ENCODE measurements at places on chromosomes 12 and 14. TPM values are rescaled to one million over a fixed set of nuclear protein-coding genes. Genes with fewer than 3 reads are reported as not detected.

DNA sequence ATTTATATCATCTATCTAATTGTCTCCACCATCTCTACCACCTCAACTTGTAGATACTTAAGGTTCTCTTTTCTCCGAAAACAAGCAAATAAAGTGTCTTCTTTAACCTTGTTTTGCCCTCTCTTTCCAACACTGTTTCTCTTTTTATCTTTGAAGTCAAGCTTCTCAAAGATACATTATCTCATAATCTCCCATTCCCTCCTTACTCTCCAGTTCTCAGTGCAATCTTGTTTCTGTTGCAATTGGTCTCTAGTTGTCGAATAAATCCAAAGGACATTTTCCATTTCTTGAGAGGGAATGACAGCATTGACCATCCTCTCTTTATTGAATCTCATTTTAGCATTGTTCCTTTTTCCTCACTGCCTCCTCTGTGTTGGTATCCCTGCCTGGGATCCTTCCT is 383.3 kb downstream of the SOX5 start:
- no peak for DNase-seq

DNA sequence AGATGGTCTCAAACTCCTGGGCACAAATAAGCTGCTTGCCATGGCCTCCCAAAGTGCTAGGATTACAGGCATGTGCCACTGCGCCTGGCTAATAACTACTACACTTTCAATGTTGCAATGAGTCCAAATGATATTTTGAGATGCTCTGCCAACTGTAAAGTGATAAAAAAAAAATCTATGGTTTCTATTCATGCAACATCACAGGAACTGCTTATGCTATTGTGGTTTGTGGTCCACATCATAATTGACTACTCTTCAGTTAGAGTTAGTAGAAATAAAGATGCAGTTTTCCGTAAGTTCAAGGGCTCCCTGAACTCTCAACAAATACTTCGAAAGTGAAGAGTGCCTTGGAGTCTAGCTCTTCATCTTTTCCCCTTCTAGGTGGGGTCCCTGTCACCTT is 239.4 kb downstream of the C12orf75 start:
- no peak for DNase-seq

DNA sequence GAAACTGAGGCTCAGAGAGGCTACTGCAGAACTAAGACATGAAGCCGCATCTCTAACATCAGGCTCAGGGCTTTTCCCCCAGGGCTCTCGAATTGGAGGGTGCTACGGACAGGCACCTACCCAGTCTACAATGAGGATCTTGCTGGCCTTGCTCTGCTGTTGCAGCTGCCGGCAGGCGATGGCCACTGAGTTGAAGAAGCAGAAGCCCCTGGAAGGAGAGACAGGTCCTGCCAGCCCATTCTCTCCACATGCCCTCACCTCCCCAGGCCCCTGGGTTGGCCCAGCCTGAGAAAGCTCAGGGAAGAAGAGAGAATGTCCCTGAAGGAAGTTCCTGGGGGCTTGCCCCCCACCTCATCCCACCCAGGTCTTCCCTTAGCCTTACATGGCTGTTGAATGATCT is 16.1 kb downstream of the SLC48A1 start:
- DNase-seq = no peak

GRCh38 chr14:87430810-87431209 is 562.2 kb downstream of the GALC start:
- DNase-seq = no peak

- DNase-seq = no peak
Measured at GRCh38 chr12:50243507-50243906, 39.8 kb downstream of the LIMA1 start.

DNA sequence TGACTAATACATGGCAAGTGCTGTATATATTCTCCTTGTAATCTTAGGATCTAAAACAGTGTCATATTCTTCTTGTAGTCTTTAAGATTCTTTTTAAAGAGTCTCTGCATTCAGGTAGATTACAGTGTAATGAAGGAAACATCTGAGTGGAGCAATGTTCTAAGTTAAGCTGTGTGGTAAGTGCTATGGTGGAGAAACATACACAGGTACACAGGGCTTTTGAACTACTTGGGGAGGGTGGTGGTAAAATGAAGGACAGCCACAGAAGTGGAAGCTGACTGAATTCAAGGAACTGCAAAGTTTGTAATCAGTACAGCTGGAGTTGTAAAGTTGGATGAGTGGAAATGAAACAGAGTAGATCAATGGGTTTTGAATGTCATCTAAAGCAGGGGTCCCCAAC is 27.8 kb downstream of the ACSS3 start:
- no peak for DNase-seq

- no peak for DNase-seq
Measured at GRCh38 chr14:77570706-77571268, 45.6 kb downstream of the SPTLC2 start.

DNA sequence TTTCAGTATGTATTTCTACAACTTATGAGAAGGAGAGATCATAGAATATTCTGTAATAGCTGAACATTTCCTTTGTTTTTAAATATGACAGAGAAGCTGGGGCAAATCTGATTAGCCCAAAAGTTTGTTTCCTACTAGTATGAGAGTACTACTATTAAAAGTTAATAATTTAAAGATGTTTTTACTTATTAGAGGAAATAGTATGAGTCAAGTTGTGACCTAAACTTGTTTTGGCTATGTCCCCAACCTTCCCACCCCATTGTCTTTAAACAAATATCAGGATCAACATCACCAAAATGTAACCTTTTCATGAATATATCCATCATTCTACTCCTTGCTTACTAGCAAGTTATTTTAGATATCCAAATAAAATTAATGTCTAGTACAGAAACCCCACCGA is 10.5 kb downstream of the GNPNAT1 start:
- DNase-seq = no peak

DNA sequence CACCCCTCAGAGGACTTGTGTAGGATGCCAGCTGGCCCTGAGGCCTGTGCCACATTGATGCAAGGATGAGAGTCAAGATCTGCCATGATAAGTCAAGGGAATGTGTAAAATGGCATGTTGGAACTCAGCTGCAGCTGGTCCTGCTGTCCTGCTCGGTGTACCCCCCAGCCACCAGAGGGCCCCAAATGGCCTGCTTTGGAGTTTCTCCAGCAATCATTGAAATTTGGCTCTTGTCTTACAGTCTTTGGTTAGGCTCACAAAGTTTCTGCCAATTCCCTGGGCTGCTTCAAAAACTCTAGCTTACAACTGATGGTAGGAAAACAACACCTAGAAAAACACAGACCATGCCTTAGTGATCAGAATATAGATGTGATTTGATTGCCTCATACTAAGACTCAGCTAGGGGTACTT is 76.8 kb downstream of the HSD17B6 start:
- peak; percentile 87 for DNase-seq

GRCh38 chr12:22190969-22191368 is 143.5 kb downstream of the ST8SIA1 start:
- no peak for DNase-seq

DNA sequence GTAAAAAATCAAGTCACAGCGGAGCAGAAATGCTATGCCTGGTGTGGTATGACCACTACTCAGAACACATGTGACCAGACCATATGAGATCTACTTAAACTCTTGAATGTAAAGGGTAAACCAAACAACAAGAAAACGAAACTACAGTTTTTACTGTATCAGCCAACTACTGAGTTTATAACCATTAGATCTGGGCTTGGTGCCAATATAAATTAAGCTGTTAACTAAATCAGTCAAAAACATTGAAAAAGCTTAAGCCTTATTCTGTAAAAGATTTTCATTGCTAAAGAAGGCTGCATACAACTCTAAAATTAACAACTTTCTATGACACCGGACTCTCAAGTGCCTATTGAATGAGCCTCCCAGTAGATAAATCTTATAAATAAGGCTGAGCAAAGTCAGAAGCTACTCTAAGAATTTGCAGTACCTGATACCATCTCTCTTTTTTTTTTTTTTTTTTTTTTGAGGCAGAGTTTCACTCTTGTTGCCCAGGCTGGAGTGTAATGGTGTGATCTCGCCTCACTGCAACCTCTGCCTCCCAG is 35.4 kb downstream of the SPTLC2 start:
- no peak for DNase-seq

- no peak for DNase-seq
Measured at GRCh38 chr12:104752881-104753280, 205.2 kb downstream of the SLC41A2 start.

DNA sequence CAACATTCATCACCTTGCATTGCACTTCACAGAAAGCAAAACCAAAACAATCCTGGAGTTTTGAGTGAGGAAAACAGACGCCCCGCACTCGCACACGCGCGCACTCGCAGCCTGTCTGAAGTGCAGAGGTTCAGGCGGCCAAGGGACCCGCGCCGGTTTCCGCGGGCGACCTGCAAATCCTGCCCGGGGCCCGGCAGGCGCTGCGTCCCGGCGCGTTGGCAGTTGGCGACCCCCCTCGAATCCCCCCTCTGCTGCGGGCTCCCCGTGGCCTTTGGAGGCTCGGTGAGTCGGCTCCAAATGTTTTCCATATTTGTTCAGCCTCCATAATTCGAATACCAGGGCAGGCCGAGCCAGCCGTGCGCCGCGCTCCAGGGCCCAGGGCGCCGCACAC is at the start of gene SSPN:
Gene SSPN, plus strand, starts transcription at position 324 of the 391 bp plus-strand sequence. CDS start 100 bp downstream, outside the sequence.
- peak; percentile 61 for DNase-seq

DNA sequence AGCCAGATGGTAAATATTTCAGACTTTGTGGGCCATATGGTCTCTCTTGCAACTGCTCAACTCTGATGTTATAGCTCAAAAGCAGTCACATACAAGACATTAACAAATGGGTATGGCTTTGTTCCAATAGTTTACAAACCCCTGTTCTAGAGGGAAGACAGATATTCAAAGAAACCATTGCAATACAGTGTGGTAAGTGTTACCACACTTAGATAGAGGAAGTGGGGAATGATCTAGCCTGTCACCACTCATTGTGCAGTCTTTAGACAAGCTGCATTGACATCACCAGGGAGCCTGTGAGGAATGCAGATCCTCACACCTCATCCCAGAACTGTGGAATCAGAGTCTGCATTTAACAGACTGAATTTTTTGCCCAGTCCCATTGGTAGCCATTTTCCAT is 80.0 kb upstream of the RGS6 start:
- no peak for DNase-seq

DNA sequence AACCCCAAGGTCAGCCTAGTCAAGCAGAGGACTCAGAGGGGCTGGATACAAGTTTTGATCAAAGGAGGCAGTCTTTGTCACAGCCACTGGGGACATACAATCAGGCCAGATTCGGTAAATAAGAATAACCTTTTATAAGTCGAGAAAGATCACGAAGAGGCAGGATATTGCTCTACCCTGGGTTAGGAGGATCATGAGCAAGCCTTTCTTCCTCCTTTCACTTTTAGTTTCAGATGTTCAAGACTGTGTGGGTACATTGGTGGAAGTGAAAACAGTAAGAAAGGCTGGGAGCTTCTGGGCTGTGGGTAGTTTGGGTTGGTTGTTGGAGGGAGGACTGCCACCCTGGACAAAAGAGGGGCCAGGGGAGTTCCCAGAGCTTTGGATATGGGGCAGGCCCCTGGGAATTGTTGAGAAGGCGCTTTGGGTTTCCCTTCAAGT is 127.7 kb downstream of the SNAPC1 start:
- peak; percentile 30 for DNase-seq

DNA sequence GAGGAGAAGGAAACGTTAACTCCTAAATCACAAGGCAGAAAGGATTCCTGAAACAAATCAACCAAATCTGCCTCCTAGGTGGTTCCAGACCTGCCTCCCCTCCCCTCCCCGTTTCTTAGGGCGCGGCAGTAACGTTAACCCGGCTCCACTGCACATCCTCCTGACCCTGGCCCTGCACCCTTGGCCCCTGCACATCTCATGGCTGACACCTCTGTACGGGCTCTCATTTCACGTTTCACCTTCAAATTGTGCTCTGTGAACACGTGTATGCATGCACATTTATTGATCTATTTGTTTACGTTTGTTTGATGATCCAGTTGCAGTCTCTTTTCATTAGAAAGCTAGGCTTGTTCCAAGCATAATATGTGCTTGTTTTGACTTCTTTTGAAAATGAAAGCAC is 358.1 kb downstream of the ADGRD1 start:
- DNase-seq = peak; percentile 19

GRCh38 chr12:20696181-20696905 is 1.2 kb downstream of the SLCO1C1 start:
- no peak for DNase-seq

DNA sequence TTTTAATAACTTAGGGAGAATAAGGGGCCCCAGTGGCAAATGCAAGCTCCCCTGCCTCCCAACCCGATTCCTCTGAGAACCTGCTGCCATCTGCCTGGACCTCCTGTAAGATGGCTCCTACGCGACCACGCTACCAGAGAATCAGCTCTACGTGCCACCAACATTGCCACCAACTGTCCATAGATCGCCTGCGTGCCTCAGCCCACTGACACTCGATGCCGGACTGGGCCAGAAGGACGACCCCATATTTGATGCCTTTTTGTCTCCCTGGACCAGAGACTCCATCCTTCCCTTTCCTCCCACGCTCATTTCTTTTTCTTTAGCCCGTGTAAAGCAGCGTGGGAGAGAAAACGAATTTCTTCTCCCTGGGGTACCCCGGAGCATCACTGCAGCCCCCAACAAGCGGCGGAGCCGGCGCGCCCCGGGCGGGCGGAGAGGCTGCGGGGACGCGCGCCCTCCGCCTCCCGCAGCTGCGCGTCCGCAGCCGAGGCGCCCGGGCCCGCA is 565 bp upstream of the KLHL42 start:
- DNase-seq = peak; percentile 41

- peak; percentile 54 for DNase-seq
Measured at GRCh38 chr12:100986595-100987547, 192.3 kb downstream of the ANO4 start.

DNA sequence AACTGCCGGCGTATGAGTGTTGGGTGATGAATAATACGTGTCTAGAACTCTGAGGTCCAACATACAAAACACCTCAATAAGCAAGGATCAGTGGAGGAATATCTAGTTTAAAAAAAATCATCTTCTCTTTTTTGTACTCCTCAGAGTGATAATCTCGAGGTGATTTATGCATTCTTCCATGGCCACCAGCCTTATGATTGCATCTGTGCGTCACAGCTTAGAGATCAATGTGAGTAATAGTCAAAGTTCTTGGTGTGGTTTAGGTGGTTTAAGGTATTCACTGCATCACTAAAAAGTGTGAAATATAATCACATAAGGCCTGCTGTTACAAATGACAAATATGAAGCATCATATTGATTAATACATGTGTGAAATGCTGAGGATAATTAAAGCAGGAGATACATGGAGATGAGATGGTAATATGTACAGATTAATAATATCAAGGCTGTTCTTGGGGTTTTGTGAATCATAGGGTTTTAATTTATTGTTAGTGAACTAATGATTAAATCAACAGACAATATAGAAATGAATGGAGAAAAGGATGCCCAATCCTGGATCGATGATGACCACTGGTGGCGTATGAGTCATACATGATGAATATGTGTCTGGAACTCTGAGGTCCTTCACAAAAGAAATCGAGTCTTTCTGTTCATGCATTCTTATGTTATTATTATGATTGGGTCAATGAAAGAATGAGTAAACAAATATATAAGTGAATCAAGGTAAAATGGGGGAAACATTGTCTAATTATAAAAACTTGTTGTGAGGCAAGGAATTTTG is 68.8 kb upstream of the RTL1 start:
- no peak for DNase-seq

GRCh38 chr12:103930787-103931735 is 851 bp downstream of the HSP90B1 start:
- peak; percentile 37 for DNase-seq

- peak; percentile 83 for DNase-seq
Measured at GRCh38 chr12:55724226-55724939, 4.2 kb downstream of the RDH5 start.

The ALG10 gene
- total RNA-seq = 18.5 TPM

The SLC16A7 gene
- 5.7 TPM for total RNA-seq

The CLEC9A gene
- not detected for total RNA-seq

The CMA1 gene
- total RNA-seq = not detected

The USP5 gene
- 97.2 TPM for total RNA-seq

The SLC25A21 gene
- 12.1 TPM for total RNA-seq

The BCAT1 gene
- 176 TPM for total RNA-seq

The HOXC4 gene
- total RNA-seq = not detected

The TMEM30B gene
- 22.9 TPM for total RNA-seq

The DCN gene
- total RNA-seq = not detected
